Sigmoid colon (tissue), 7 donors: ENCODE measurements at places on chromosomes 6 and 20.

- no peak for DNase-seq
Measured at GRCh38 chr6:139380168-139380567, 5.7 kb upstream of the CITED2 start.

DNA sequence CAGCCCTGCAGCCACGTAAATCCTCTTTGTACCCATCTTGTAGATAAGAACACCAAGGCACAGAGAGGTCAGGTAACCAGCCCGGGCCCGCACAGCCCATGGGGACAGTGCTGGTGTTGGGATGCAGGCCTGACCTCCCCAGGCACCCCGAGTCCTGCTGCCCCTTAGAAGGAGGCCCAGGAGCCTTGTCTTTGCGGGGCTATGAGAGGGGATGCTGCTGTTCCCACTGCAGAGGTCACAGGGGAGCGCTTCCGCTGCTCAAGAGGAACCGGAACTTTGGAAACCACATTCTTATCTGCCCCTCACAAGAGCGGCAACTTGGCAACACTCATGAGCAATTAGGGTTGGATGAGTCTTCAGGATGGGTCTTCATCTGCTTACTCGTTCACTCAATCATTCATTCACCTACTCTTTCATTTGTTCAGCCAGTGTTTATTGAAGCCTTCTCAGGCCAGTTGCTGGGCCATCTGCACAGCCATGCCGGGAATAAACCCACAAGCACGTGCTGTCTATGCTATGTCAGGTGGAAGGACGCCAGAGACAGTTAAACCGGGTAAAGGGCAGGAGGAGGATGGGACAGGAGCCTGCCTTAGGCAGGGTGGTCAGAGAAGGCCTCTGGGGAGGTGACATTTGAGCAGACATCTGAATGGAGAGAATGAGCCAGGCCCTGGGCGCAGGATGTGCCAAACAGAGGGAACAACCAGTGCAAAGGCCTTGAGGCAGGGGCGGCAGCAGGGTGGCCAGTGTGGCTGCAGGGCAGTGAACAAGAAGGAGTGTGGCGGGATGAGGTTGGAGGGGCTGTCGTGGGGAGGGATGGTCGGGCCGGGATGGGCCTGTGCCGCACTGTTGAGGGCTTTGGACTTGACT, 60.8 kb downstream of the RBM38 start:
- DNase-seq, result peak; percentile 88

- no peak for DNase-seq
Measured at GRCh38 chr6:34358389-34358905, 34.0 kb downstream of the NUDT3 start.

DNA sequence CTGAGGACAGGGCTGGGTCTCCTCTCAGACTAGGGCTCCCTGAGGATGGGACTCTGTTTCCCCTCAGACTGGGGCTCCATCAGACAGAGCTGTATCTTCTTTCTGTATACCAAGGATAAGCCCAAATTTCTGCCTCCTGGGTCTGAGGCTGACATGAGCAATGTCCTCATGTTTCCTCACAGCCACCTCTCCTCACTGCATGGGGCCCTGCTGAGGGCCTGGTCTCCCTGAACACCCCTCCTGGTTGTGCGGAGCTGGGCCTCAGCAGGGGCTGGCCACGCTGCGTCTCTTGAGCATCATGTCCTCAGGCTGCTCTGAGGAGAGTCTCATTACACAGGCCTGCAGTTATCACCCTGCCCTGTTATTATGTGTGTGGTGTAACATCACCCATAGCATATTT, 144.6 kb downstream of the LRFN2 start:
- DNase-seq, result no peak
